ENCODE measurements at places on chromosomes 13 and 19.

DNA sequence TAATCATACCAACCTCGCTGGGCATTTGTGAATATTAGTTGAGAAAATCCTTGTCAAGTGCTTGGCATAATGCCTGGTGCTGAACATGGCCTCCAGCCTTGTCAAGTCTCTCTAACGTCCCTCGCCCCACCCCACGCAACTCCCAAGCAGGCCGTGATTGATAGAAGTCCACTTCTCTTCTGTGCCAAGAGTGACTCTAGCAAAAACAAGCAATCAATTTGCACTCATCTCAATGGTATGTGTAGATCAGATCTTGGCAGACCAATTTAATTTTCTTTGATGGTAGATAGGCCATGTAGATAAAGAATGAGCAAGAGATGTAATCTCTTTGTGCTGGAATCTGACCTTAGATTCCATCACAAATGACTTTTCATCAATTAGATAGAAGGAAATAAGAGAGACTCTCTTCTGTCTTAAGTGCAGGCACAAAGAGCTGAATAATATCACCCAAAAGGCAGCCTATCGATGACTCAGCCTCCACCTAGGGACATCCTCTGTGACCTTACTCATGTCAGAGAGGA, 31.0 kb upstream of the KATNAL1 start:
- no peak for DNase-seq

GRCh38 chr19:7535998-7536695, 630 bp downstream of the PNPLA6 start:
- DNase-seq, result no peak

- peak; percentile 16 for DNase-seq
These were observed 533 bp downstream of the ZNF544 start for GRCh38 chr19:58229255-58229639.

GRCh38 chr19:32349724-32350470, 4.5 kb downstream of the ZNF507 start:
- DNase-seq, result no peak

DNA sequence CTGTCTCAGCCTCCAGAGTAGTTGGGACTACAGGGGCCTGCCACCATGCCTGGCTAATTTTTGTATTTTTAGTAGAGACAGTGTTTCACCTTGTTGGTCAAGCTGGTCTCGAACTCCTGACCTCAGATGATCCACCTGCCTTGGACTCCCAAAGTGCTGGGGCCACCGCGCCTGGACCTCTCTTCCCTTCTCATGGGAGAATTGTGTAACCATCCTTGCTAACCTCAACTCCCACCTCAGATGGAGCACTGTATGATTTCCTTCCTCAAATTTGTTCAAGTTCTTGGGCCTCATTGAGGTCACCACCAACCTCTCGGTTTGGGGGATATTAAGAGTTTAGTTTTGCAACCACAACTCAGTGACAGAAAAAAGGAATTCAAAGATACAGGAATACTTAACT, 10.7 kb downstream of the LILRA5 start:
- DNase-seq, result no peak

DNA sequence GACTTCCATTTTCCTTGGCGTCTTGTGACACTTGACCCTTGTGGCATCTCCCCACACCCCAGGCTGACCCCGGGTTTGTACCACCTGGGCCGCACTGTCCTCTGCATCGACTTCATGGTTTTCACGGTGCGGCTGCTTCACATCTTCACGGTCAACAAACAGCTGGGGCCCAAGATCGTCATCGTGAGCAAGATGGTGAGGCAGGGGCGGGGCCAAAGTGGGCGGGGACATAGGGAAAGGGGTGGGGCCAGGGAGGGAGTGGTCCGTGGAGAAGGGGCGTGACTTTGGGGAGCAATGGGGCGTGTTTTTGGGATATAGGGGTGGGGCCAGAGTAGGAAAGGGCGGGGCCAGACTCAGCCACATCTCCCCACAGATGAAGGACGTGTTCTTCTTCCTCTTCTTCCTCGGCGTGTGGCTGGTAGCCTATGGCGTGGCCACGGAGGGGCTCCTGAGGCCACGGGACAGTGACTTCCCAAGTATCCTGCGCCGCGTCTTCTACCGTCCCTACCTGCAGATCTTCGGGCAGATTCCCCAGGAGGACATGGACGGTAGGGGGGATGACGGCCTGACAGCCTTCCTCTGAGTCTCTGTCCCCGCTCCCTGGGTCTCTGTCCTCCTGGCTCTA, 42.8 kb downstream of the TRPM4 start:
- no peak for DNase-seq

DNA sequence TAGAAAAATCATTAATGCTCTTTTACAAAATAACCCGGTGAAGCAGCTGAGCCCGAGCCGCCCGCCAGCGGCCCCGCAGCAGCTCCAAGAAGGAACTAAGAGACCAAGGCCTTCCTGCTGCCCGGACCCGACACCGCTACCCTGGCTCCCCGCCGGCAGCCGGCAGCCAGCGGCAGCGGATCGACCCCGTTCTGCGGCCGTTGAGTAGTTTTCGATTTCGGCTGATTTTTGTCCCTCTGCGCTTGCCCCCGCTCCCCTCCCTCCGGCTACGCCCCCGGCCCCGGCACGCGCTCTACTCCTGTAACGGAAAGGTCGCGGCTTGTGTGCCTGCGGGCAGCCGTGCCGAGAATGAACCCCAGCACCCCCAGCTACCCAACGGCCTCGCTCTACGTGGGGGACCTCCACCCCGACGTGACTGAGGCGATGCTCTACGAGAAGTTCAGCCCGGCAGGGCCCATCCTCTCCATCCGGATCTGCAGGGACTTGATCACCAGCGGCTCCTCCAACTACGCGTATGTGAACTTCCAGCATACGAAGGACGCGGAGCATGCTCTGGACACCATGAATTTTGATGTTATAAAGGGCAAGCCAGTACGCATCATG, at the start of gene PABPC3:
TSS of gene PABPC3 (plus strand) at position 286 of the 603 bp plus-strand sequence. CDS start at position 349, 63 bp downstream.
- DNase-seq, result no peak

DNA sequence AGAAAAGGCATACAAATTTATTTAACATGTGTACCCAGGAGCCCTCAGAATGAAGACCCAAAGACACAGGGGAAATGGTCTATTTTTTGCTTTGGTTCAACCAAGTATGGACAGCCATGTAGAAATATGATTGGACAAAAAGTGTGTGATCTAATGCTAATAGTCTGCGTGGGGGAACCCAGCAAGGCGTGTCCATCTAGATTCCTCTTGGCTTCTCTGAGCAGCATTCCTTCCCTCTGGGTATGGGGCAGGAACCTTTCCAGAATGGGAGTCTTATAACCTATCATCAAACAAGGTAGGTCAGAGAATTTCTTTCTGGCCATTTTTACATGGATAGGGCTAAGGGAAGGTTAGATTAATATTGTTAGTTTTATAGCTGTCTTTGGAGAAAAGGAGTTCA, 698.2 kb downstream of the FGF9 start:
- no peak for DNase-seq

DNA sequence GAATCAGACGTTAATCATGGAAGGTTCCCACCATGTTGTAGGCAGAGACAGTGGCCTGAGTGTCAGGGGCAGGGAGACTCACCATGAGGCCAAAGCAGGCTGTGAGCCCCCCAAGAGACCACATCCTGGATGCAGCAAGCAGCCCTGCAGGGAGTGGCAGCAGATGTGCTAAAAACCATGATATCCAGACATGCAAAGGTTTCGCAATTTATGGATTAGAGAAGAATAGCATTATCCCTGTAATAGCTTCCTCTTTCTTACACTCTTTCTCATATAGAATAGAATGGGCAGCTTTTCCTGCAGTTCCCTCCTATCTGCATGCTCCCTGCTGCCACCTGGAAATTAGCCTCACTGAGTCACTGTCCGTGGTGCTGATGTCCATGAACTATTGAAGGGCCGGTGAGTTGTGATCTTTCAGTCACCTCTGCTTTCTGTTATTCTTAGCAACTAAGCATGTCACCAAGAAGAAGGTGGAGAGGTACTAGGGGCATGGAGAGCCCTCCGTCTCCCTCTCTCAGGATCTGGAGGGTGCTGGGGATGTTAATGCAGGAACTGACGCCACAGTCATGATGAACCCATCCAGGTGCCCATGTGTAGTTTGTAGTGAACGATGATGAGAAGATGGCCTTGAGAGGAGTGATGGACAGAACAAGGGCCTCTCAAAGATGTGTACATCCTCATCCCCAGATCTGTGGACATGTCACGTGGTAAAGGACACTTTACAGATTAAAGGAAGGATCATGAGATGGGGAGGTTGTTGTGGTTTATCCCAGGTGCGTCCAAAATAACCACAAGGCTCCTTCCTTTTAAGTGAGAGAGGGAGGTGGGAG, 9.9 kb downstream of the CEACAM4 start:
- DNase-seq, result no peak

- peak; percentile 95 for DNase-seq
These were observed at the start of gene MYDGF for GRCh38 chr19:4669723-4670480. MYDGF (minus strand) TSS chr19:4670342; CDS start chr19:4670334, 8 bp downstream.

DNA sequence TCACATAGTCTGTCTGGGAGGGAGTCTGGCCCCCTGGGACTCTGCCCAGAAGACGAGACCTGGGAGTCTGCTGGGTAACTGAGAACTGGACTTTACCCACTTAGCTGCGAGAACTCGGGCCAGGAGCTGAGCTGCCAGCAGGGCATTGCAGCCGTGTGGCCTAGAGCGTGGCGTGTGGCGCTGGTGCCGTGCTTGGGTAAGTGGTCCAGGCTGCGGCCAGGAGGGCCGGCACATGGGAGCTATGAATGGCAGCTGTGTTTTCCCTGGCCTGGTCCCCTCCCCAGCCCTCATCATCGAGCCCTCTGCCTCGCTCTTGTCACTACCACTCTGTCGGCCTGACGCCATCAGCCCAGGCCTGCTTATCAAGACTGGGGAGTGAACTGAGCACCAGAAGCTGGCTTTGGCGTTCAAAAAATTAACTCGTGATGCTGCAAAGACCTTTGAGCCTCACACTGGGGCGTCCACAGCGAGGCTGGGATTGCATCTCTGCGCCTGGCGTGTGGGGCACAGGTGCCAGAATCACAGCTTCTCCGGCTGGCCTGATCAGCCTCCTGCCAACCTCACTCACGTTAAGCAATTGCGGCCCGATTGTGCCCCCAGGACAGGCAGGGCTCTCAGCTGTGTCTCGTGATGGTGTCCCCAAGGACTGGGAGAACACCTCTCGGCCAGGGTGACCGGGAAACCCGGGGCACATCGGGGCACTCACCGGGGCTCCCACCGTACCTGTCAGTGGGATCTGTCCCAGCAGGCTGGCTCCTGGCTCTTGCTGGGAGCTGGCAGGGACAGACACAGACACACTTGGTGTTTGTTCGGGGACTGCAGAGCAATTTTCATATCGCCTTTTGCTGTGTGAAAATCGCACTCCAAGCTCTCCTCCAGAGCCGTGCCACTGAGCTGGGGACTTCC, 85.9 kb downstream of the KDM4B start:
- DNase-seq, result no peak

GRCh38 chr13:22061371-22061805, 390.5 kb downstream of the FGF9 start:
- DNase-seq, result peak; percentile 83

DNA sequence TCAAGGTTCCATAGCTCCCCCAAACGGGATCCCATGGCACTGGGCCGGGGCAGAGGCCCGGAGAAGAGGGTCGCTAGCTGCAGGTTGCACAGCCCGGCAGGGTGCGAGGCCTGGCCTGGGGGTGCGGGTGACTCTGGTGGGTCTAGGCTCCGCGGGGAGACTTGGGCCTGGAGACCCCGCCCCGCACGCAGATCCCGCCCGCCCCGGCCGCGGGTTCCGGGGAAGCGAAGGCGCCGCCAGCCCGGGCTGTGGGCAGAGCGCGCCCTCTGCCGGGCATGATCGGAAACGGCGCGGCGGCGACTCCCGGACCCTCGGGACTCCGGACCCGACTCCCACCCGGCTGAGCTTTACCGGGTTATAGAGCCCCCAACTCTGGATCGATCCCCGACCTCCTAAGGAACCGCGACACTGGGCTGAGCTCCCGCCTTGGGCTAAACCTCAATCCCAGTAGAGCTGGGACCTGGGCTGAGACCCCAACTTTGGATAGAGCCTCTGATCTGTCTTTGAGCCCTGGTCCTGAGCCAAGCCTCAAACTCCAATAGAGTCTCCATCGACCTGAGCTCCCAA, 3.1 kb upstream of the TNFAIP8L1 start:
- DNase-seq, result peak; percentile 80

DNA sequence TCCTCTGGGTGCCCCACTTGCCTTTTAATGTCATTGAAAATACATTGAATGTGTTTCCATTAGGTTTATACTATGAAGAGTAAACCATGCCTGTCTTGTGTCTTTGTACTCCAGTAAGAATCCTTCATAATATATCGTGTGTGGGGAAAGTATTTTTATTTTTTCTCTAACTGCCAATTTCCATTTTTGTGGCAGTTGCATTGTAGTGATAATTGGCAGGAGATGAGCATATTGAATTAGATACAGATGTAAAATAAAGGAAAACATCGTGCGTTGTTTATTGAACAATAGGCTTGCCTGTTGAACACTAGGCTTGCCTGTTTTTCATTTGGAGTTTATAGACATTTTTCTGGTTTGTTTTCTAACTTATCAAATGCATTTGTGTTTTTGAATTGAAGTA, 218.8 kb downstream of the NBEA start:
- no peak for DNase-seq

Measured in activated naive CD4-positive, alpha-beta T cell treated with Interleukin-2 at 50 U/mL for 16 hours (primary cell).